Gastroesophageal sphincter (tissue), 4 donors: ENCODE measurements at places on chromosomes 2 and 18. TPM values are rescaled to one million over a fixed set of nuclear protein-coding genes. Genes with fewer than 3 reads are reported as not detected.

DNA sequence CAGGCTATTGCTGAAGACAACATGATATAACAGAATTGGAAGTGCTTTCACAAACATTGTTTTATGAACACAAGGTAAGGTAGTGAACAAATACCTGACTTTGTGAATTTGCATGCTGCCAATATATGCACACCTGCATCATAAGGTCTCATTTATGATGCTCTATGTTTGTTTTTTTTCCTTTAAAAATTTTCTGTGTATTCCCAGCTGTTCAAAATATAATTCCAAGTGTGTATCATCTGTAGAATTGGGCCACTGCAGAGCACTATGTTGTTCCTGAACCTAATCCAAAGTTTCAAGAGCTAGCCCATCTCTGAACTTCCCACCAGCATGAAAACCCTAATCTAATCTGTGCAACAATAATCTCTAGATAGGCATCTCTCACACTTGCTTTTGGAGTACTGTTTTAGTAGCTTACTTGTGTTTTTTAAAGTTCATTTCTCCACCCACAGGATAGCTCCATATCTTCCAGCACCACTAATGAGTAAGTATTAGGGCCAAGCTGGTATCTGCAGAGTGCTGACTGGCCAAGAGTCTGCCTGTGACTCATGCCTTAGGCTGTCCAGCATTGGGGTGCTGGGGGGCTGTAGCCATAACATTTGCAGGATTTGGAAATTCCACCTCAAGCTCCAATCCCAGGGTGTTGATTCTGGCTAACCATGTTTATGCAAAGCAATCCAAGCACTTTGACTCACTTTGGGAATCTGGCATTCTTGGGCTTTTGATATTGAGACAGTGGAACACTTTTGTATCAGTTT is 208.2 kb upstream of the REV1 start:
- ATAC-seq, result peak; percentile 74

INPP5D gene
- 12.4 TPM for total RNA-seq

GRCh38 chr18:67072791-67073190 is 443.7 kb downstream of the DSEL start:
- no peak for ATAC-seq

DNA sequence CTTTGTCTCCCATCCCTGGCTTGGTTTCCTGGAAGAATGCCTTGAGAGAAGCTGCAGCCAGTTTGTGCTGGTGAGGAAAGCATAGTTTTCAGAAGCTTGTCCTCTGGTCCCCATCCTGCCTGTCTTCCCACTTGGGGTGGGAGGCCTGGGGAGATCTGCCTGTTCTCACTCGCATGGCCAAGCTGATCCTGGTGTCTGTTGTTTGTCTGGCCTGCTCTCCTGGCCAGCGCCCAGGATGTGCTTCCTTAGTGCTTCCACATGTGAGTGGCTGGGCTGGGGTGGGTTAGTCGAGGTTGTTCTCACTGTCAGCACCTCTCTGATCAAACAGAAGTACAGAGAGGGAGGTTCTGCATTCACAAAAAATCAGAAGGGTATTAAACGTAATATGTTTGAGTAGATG is 49.5 kb downstream of the PTPRM start:
- no peak for ATAC-seq

- ATAC-seq, result no peak
Measured at GRCh38 chr2:142872882-142873724, 4.4 kb upstream of the KYNU start.

TMEM247 gene
- not detected for total RNA-seq

ALK gene
- total RNA-seq, result 1.1 TPM

ANKRD30B gene
- total RNA-seq, result not detected

GTF2A1L gene
- total RNA-seq, result 32.2 TPM

DNA sequence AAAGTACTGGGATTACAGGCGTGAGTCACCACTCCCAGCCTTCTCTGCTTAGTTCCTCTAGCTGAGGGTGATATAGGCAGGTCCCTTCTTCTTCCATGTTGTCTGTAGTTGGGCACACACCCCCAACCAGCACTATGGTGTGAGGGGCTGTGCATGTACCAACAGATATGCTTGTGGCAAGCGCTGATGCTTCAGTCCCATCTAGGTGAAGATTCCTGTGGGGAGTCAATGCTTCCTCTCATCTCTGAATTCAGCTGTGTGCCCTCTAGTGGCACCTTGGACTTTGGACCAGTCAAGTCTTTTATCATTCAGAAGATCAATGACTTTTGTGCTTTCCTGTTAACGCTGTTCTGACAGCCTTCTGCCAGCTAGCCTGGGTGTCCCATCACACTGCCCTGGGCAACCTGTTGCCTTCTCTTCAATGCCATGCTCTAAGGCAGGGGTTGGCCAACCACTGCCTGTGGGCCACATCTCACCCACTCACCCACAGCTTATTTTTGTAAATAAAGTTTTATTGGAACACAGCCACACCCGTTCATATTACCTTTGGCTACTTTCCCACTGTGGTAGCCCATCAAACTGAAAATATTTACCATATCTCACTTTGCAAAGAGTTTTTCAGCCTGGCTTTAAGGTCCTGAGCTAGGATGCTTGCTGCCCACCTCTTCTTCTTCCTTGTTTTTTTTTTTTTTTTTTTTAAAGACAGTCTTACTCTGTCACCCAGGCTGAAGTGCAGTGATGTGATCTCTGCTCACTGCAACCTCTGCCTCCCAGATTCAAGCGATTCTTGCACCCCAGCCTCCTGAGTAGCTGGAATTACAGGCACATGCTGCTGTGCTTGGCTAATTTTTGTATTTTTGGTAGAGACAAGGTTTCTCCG is 51.0 kb downstream of the NPAS2 start:
- no peak for ATAC-seq

DNA sequence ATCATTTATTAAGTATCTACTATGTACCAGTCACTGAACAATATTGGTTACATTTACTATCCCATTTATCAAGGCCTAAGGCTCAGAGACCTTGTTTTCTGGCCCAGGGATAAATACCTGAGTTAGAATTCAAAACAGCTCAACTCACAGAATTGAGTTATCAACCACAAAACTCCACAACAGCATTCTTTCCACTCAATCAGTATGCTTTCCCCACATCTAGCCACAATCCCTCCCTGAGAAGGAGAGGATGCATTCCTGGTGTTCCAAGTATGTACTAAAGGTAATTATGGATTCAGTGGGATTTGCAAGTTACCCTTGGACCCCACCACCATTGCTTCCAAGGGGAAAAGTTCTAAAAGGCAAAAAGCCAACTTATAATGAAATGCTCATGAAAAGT is 104.2 kb upstream of the PID1 start:
- ATAC-seq, result no peak

DNA sequence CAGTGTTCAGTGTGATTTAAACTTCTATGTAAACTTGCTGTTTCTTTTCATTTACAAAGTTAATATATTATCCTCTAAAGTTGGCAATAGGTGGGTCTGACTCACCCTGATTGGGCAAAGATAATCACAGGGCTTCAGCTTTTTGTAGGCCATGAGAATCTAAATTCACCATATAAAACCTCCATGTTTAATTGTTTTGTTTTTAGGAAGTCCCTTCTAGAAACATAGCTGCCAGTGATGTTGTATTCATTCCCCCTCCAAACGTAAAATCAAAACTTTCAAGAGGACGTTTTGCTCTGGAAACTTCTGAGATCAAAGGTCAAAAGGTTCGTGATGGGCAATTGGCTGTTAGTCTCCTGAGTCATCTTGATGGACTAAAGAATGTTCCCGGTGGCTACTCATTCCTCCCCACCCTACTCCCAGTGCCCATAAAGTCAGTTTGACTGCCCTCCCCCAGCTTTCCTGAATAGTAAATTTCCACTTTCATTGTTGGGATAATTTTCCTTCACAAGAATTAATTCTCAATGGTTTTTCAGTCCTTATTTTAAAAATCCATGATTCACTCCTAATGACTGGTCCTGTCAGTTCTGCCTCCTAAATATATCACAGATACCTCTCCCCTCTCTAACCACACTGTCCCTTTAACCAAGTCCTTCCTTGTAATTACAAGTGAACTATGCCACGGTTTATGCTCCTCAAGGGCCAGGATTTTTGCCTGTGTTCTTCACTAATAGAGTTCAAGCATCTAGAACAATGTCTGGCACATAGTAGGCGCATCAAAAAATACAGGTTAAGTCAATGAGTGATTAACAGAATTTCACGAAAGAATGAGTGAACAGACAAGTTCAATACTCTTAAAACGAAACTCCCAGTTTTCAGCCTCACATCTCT is 164.4 kb upstream of the VRK2 start:
- ATAC-seq, result no peak

GRCh38 chr2:180657054-180657453 is 323.4 kb upstream of the UBE2E3 start:
- ATAC-seq, result no peak

- no peak for ATAC-seq
Measured at GRCh38 chr2:109457794-109458193, 156.0 kb downstream of the SEPTIN10 start.

DNA sequence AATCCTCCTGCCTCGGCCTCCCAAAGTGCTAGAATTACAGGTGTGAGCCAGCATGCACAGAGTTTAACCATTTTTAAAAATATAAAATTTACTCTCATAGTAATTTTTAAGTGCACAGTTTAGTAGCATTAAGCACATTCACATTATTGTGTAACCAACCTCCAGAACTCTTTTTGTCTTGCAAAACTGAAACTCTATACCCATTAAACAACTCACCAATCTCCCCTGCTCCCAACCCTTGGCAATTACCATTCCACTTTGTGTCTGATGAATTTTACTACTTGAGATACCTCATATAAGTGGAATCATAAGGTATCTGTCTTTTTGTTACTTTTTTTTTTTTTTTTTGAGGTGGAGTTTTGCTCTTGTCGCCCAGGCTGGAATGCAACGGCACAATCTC is 112.5 kb downstream of the BMPR2 start:
- no peak for ATAC-seq

- no peak for ATAC-seq
Measured at GRCh38 chr2:124836416-124836815, 811.3 kb downstream of the CNTNAP5 start.

DNA sequence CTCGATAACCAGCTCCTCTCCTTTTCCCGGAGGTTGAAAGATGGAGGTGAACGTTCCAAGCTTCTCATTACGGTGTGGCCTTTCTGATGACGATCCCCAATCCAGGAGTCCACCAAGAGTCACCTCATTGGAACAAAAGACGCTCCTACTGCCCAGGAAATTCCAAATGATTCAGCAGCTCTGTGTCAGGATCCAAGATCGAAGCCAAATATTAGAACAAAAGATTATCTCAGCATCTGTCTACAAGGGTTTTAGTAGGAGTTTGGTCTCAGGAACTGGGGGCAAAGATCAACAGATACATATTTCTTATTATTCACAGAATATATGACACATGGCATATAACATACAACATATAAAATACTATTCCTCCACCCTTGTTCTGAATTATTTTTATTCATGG is 161.1 kb upstream of the RAB12 start:
- no peak for ATAC-seq

GRCh38 chr2:176935543-176936102 is 277.0 kb upstream of the HNRNPA3 start:
- no peak for ATAC-seq

DNA sequence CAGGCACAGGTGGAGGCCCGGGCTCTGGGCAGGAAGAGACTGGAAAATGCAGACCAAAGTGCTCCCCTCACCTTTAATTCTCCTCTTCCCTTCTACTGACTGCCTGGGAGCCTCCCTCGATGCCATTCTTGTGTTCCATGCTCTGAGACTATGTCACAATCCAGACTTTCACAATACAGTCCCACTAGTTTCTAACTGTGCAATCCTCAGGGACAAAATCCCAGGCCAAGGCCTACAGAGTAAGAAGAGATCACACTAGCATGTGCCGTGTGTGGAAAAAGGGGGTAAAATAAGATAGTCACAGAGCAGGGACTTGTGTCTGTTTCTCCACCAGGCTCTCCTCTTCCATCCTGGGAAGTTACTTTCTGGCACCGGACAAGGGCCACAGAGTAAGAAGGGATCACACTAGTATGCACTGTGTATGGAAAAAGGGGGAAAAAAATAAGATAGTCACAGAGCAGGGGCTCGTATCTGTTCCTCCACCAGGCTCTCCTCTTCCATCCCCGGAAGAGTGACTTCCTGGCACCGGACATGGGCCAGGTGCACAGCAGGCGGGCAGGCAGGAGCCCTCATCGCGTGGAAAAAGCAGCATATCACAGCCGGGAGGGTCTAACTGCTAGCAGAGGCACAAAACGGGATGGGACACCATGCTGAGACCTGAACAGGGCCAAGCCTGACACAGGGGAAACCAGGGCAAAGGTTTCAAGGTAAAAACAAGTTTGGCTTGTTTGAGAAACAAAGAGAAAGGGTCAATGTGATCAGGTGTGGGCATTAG is 9.6 kb downstream of the CYB5A start:
- peak; percentile 91 for ATAC-seq

GRCh38 chr2:1230155-1230893 is 182.9 kb upstream of the TPO start:
- no peak for ATAC-seq

GRCh38 chr2:18311420-18312195 is 248.8 kb downstream of the RDH14 start:
- no peak for ATAC-seq

IL1RN gene
- total RNA-seq, result 2.6 TPM

- ATAC-seq, result no peak
Measured at GRCh38 chr2:119266091-119266589, 42.5 kb downstream of the STEAP3 start.

MYOM1 gene
- total RNA-seq, result 14.8 TPM

DNA sequence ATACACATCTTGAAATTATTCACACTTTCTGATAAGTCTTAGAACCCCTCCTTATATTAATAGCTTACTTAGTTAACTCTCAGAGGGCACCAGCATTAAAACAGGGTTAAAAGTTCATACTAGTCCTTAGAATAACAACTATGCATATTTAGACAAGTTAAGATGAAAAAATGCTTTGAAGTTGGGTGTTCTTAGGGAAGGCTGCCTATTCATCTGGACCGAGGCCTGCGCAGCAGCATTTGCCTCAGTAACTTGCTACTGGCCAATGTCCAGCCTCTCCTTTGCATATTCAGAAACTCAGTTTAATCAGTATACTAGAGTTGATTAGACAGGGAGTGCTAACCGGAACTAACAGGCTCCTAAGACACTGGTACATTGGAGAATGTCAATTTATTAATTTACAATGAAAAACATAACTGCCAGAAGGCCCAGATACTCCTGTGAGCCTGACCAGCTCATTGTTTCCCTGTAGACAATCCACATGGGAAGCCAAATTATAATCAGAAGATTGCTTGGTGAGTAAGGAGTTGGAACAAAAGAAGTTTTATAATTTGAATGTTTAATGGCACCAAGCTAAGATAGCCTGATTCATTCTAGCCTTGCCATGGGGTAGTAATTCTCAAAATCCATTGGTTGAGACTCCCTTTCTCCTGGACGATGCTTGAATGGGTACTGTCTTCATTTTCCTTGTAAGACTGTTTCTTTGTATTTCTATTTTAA is 48.9 kb downstream of the DYNC1I2 start:
- no peak for ATAC-seq

DNA sequence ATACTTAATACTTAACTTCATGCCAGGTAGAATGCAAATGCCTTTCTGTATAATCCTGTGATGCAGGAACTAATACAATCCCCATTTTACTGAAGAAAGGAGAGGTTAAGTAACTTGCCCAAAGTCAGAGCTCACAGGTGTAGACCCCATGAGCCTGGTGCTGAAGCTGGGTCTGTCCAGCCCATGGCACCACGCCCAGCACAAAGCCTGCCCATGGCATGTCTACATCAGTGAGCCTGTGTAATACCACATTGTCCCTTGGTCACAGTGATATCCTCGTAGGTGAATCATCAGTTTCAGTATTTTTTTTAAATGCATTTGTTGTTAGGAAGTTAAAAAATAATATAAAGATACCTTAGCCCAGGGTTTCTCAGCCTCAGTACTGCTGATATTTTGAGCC is 69.9 kb upstream of the MCFD2 start:
- ATAC-seq, result no peak
